EL (cell line): ENCODE measurements at places on chromosomes 2 and 18.
A peak's percentile ranks its signal among the peaks of the same experiment; 100 is the strongest.

GRCh38 chr18:75455249-75456198 is 28.0 kb upstream of the SMIM21 start:
- peak; percentile 26 for DNase-seq

GRCh38 chr2:10466801-10467200 is 18.7 kb upstream of the ODC1 start:
- DNase-seq = no peak

DNA sequence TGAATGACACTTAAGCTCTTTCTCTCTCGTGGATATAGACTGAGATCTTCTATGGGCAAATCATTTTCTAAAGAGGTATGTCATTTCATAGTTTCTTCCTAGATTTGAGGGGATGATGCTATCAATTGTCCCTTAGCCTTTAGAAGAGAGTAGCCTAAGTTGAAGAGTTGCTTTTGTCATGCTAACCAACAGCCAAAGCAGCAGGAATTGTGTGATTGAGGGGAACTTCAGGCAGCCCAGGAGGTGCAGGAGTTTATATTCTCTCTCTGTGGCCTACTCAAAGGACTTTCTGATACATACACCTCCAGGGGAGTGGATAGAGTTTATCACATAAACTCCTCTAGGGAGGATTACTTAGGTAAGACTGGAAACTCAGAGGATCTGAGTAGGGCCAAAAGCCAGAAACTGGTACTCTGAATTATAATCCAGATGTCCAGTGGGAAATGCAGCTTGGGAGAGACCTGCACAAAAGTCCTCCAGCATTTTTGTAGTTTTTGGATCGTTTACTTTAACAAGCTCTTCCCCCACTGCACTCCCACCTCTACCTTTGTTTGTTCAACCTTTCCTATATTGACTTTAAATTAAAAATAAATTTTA is 150.7 kb upstream of the CCDC68 start:
- DNase-seq = no peak

DNA sequence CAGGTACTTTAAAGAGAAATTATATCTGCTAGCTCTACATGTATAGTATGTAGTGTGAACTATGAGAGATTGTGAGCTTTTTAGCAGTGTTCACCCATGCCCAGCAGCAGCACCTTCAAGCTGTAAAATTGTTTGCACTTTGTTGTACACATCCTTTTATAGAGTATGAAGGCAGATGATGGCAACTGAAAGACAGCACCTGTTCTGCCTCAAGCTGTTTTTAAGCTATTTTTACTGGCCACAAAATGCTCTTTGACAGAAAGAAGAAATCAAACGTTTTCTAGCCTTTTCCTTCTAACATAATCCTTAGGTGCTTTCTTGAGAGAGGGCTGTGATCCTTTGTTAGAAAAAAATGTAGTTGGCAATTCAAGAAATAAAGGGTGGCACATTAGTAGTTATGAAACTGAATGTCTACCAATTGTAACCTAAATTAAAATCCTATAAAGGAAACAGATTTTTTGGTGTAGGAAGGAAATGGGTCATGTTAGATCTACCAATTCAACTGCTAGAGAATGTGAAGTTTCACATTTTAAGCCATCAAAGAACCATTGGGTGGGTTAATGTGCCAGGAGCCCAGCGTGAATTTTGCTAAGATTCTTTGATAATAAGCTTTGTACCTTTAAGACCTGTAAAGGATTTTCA is 59.5 kb downstream of the R3HDM1 start:
- no peak for DNase-seq

- DNase-seq = peak; percentile 13
These were observed 37.2 kb downstream of the CREG2 start for GRCh38 chr2:101349893-101350662.

GRCh38 chr18:47944972-47945852 is 14.8 kb upstream of the SMAD2 start:
- DNase-seq = peak; percentile 89

- no peak for DNase-seq
These were observed 86.7 kb upstream of the ATP8B1 start for GRCh38 chr18:57889841-57890240.

DNA sequence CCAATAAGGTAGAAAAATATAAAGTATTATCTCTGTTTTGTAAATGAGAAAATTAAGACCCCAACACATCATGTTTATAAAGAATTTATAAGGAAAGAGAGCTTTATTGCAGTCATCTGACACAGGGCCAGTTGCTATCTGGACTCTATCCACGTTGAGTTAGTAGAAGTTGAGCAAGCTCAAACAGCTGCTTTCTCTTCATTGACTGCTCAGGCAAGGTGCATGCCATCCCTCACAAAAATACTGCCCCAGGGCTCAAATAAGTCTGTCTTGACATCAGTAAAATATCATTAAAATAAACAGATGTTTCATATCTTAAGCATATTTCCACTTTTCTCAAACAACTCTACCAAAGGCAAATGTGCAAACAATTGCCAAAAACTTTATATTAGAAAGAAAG is 14.8 kb downstream of the COL5A2 start:
- DNase-seq = peak; percentile 87

DNA sequence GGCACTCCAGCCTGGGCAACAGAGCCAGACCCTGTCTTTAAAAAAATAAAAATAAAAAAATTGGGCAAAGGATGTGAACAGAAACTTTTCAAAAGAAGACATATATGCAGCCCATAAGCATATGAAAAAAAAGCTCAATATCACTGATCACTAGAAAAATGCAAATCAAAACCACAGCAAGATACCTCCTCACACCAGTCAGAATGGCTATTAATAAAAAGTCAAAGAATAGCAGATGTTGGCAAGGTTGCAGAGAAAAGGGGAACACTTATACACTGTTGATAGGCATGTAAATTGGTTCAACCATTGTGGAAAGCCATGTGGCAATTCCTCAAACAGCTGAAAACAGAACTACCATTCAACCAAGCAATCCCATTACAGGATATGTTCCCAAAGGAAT is 204.1 kb upstream of the SRD5A2 start:
- no peak for DNase-seq

DNA sequence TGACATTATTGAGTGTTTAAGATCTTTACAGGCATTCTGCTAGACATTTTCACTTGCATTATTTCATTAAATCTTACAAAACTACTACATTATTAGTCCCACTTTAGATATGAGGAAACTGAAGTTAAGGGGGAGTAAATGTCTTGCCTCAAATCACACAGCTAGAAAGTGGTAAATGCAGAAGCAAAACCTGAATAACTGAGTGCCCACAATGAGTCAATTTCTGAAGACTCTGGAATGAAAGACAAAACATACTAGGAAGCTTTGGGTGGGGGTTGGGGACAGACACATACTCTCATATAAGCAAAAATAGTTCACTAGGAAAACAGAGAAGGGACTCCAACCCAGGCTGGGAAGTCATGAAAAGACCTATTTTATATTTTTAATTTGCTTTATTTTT is 214.4 kb upstream of the LRATD1 start:
- peak; percentile 34 for DNase-seq

- DNase-seq = no peak
These were observed 206.2 kb upstream of the COPS8 start for GRCh38 chr2:236879416-236879963.

GRCh38 chr2:191264647-191265081 is 19.5 kb downstream of the MYO1B start:
- peak; percentile 87 for DNase-seq

- no peak for DNase-seq
These were observed 15.9 kb upstream of the TRIM43 start for GRCh38 chr2:95575857-95576256.

- DNase-seq = peak; percentile 76
These were observed 173.0 kb upstream of the REV1 start for GRCh38 chr2:99662761-99663341.

DNA sequence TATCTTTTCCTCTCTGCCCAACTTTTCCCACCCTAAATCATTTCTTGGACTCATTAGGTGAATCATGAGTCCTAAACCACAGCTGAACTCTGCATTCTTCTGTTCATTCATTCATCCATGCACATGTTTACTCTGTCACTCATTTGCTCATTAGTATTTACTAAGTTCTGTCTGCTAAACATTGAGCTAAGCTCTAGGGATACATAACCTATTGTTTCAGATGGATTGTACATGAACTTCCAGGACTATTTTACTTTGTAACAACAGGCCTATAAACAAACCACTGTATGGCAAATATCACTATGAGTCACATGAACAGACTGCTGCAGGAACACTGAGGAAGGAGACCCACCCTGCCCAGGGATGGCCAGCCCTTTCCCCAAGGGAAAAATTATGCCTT is 14.6 kb upstream of the DYNC2LI1 start:
- DNase-seq = peak; percentile 74

DNA sequence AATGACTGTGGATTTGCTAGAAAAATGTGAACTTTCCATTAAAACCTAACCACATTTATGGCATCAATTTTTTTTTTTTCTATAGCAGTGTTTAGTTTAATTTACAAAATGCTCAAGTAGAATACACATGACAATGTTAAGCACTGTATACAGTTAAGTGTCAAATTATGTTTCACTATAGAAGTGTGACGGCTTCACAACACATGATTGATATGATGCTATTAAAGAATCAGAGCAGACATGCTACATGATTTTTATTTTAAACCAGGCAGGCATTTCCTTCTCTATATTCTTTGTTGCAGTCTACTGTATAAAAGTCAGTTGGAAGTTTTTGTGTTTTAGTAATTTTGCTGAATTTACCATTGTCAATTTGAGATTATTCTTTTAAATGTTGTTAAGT is 43.6 kb downstream of the PROKR1 start:
- no peak for DNase-seq

- DNase-seq = peak; percentile 30
These were observed 10.1 kb downstream of the RFX8 start for GRCh38 chr2:101464841-101465240.

DNA sequence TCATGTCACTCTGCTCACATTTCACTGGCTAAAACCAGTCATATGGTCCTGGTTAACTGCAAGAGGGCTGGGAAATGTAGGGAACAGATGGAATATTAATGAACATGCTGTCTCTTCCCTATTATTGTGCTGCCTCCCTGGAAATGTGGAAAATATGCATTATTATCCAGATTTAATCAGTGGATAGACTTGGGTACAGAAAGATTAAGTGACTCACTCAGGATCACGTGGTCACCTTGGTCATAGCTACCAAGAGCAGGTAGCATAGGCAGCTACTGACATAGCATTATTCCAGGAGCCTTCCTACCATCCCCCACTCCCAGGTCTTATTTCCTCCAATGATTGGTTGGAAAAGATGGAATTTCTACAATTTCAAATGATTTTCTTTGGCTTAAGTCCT is 141.1 kb downstream of the HRH4 start:
- DNase-seq = no peak

- no peak for DNase-seq
These were observed 30.2 kb upstream of the ZEB2 start for GRCh38 chr2:144550084-144550483.

- peak; percentile 25 for DNase-seq
These were observed 145.6 kb downstream of the METTL4 start for GRCh38 chr18:2425426-2426317.

- peak; percentile 62 for DNase-seq
These were observed 89.3 kb downstream of the PDE11A start for GRCh38 chr2:177983183-177983788.

DNA sequence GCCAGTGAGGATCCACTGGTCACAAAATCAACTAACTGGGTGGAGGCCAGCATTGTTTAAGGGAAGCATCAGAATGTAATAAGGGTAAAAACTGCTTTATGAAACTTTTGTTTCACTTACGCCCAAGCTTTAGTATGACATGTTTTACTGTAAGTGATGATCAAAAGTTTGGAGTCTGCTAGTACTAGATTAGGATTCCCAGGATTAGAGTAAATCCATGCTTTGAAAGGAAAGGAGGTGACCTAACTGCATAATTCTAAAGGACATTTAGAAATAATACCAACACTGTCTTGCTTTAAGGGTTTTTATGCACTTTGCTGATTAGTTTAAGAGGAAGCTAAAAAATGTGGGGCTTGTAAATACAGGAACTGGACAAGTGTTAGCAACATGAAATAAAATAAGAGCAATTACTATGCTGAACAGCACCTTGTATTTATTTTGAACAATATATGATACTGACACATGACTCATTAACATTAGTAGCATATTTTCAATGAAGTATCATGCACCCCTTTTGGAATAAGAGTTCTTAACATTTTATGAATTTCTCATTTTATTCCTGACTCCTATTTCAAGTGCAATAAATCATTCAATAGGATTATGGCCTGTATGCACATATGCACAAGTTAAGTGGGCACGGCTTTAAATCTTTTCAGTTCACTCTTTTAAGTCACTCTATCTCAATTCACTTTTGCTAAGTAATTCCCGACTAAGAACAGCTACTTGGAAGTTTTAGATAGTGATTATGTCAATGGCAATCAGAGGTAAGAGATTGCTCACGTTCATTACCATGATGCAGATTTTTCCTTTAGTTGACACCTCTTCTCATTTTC is 62.5 kb downstream of the STK39 start:
- DNase-seq = peak; percentile 35

- DNase-seq = no peak
These were observed 51.9 kb downstream of the EFEMP1 start for GRCh38 chr2:55871637-55872036.

DNA sequence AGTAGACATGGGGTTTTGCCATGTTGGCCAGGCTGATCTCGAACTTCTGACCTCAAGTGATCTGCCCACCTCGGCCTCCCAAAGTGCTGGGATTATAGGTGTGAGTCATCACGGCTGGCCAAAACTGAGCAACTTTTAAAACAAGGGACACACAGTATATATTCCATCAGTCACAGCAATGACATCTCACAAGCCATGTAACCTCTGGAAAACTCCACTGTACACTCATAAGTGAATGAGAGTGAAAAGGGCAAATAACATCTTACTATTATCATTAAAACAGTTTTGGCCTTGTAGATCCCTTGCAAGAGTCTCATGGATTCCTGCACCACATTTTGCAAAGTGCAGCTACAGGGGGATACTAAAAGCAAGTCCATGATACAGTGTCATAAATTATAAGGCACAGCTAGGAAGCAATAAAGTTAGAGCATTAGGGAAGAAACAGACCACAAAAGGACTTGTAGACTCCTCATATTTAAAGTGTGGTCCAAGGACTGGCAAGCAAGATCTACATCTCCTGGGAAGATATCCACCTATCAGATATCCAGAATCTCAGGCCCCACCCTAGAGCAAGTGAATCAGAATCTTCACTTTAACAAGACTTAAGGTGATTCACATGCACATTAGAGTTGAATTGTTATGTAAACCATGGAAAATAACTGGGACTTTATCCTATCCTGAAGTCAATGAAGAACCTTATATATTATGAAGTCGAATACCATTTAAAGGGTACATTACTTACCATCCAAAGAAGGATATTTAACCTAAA is 5.7 kb downstream of the SMC6 start:
- DNase-seq = no peak

- DNase-seq = no peak
These were observed 61.2 kb downstream of the ATOH8 start for GRCh38 chr2:85814802-85815550.
